ENCODE measurements at places on chromosomes 3 and 15.

DNA sequence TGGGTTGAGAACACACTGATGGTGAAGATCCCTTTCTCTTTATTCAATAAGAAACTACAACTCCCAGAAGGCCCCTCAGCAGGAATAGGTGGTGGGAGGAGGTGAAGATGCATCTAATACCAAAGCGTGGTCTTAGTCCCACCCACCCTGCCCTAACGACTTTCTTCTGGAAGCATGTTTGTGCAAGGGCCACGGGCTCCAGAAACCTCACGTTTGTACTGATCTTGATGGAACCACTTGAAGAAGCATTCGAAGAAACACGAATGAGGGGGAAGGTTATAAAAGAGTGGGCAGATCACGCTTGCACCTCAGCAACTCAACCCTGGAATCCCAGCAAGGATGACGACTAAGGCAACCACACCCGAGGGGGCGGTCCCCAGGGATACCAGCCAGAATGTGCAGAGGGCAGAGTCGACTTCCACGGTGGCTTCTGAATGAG, 10.6 kb upstream of the SLC25A36 start:
- no peak for DNase-seq

DNA sequence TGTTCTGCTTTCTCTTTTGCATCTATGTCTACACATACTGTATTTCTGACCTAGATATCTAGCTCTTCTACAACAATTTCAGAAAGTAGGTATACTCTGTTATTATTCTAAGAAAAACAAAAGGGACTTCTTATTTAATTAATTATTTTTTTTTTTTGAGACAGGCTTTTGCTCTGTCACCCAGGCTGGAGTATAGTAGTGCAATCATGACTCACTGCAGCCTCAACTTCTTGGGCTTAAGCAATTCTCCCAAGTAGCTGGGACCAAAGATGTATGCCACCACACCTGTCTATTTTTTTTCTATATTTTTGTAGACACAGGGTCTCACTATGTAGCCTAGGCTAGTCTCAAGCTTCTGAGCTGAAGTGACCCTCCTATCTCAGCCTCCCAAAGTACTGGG, 130.6 kb downstream of the MBNL1 start:
- no peak for DNase-seq

DNA sequence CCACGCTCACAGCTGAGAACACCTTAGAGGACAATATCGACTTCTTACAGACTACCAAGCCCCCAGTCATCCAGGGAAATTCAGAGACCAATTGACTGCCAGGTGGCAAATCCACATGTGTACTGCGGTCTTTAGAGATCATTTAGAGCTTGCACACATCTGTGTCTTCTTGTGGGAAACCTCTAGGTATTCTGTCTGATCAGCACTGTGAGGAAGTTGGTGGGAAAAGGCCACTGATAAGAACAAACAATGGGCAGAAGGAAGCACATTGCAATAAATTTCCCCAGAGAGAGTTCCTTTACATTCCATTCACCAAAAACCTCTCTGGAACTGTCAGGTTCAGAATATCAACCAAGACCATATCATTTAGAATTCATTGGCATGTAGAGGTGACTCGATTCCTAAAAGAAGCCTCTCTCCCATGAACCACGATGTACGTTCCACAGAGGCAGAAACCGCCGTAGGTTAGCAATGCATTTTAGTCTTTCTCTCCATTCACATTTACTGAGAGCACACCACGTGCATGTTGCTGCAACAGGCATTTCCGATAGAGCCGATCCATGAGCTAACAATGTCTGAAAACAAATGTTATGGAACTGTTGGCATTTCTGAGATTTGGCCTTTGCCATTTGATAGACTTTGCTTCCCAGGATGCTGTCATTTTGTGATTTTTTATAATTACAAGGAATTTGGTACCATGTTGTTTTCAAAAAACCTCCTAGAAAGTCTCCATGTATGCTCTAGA, 287.3 kb upstream of the TPRG1 start:
- no peak for DNase-seq

GRCh38 chr3:18989237-18989795, 159.0 kb upstream of the KCNH8 start:
- DNase-seq: no peak

DNA sequence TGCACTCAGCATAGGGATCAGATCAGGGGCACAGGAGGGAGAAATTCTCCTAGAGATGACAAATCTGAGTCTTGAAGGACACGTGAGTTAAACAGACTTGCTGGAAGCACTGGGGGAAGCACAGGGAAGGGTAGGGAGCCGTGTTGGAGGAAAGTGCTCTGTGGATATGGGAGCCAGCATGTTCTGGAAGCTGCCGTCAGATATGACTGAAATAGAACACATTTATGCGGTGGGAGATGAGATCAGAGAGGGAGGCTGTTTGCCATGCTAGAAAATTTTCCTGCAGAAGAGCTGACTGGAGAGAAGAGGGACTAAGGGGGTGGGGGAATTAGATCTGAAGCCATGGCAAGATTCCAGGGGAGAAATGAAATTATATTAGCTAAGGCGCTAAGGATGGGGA, 1.8 kb downstream of the TAMM41 start:
- no peak for DNase-seq

DNA sequence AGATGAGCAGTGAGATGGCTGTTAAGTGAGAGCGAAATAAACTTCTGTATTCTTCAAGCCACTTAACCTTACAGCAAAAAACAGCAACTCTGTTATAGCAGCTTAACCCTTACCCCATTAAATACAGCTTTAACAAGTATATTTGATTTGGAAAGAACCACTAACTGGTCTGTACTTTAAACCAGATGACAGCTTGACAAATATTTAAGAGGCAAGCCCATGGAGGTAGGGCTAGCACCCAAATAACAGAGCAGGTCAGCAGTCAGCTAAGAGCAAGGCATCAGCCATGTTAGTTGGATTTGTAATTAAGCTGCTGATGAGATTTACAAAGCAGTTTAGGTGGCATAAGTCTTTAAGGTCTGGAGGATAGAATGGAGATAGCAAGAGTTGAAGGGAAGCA, 3.5 kb downstream of the LZTFL1 start:
- DNase-seq: no peak

DNA sequence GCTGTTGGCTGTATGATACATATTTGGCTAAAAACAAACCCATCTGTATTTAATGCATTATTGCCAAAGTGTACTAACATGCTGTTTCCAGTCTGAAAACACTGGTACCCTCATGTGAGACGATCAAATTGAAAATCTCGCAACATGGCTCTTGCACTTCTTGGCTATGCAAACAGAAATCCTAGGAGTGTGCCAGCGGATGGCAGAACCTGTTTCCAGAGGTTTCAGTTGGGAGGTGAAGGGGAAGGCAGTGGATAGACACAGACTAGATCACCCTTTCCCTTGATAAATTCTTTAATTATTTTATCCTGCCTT, 350.3 kb downstream of the TUSC7 start:
- DNase-seq: no peak

- peak; percentile 20 for DNase-seq
Measured at GRCh38 chr15:67955252-67955651, 98.9 kb upstream of the PIAS1 start.

GRCh38 chr3:54121414-54122323, 683 bp upstream of the CACNA2D3 start:
- DNase-seq: no peak

GRCh38 chr15:33448961-33449606, 138.3 kb downstream of the RYR3 start:
- no peak for DNase-seq

DNA sequence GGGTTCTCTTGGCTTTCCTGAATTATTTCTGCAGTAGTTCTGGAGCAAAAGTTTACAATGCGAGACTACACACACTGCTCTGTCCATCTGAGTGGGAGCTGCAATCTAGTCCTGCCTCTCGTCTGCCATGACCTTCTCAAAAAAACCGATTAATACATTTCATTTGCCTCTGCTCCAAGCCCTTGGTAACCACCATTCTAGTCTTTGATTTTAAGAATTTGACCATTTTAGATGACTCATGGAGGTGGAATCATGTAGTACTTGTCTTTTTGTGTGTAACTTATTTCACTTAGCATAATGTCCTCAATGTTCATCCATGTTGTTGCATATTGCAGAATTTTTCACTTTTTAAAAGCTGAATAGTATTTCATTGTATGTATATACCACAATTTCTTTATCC, 356.9 kb downstream of the SV2B start:
- no peak for DNase-seq

- DNase-seq: no peak
Measured at GRCh38 chr3:101266566-101266965, 53.8 kb downstream of the IMPG2 start.

GRCh38 chr3:24829629-24830229, 335.1 kb upstream of the THRB start:
- DNase-seq: no peak

GRCh38 chr3:189460511-189460910, 170.7 kb upstream of the TP63 start:
- no peak for DNase-seq

- DNase-seq: no peak
Measured at GRCh38 chr15:37638116-37638515, 296.3 kb upstream of the TMCO5A start.

- no peak for DNase-seq
Measured at GRCh38 chr3:142857056-142857455, 31.8 kb downstream of the PCOLCE2 start.

DNA sequence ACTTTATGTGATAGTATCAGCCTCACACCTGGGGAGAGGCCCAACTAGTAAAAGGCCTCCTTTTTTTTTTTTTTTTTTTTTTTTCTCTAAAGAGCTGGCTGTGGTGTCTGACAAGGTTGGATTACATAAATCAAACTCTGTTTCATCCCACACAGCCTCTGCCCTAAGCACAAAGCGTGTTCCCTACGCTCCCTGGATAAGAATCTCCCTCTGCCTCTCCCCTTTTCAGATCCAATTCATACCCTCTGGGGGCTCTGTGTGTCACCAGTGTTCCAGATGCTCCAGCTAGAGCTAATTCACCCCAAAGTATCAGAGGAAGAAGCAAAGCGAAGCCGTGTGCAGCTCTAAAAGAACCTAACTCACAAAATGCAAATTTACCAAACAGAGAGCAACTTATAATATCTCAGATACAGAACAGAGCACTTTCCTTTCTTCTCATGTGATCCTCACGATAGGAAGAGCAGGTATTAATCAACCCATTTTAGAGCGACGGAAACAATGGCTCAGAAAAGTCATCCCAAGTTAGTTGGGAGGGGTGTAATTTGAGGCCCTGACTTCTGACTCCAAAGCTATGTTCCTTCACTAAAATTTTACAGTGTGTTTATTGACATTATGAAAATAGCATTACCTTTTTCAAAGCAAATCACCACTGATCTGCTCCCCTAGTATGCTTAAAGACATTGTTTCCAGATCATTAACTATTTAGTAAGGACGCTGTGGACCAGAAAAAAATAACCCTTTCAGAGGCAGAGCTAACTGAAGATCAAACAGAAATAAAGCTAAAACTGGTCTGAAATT, 12.4 kb downstream of the BMF start:
- no peak for DNase-seq

- DNase-seq: no peak
Measured at GRCh38 chr15:67068710-67069400, 3.5 kb downstream of the SMAD3 start.

DNA sequence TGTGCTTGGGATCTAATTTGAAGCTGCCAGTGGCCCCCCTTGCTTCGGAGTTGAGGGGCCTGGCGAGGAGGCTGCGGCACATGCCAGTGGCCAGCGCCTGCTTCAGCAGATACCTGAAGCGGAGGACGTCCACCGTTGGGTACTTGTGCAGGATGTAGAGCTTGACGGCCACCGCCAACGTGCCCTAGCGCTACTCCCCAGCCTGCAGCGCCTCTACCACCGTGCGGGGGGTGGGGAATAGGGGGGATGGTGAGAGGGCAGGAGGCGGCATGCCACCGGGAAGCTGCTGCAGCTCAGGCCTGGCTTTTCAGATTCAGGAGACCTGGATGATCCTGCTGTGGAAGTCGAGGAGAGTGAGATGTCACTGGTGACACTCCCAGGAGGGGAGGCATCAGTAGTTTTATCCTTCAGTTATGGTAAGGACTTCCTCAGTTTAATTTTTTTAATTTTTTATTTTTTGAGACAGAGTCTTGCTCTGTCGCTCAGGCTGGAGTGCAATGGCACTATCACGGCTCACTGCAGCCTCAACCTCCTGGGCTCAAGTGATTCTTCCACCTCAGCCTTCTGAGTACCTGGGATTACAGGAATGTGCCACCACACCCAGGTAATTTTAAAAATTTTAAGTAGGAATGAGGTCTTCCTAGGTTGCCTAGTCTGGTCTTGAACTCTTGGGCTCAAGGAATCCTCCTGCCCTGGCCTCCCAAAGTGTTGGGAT, 150.6 kb upstream of the FRMD4B start:
- DNase-seq: no peak

DNA sequence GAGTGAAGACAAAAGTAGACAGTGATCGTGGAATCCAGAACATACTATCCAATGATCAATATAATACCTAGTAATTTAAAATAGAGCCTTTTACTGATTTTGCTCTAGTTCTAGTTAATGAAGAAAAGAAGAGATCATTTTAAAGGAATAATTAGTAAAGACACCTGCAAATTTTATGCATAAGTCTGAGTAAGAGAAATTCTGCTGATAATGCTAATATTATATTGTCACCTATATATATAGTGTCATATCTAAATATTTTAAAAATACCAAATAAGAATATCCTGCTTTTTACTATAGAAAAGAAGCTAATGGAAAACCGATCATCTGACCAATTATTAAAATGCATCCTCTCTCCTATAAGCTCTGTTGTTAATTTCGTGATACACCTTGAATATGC, 152.1 kb downstream of the CNTN4 start:
- DNase-seq: no peak

- no peak for DNase-seq
Measured at GRCh38 chr15:61997786-61998185, 62.5 kb downstream of the VPS13C start.

GRCh38 chr15:45855907-45856579, 221.2 kb downstream of the SQOR start:
- no peak for DNase-seq

DNA sequence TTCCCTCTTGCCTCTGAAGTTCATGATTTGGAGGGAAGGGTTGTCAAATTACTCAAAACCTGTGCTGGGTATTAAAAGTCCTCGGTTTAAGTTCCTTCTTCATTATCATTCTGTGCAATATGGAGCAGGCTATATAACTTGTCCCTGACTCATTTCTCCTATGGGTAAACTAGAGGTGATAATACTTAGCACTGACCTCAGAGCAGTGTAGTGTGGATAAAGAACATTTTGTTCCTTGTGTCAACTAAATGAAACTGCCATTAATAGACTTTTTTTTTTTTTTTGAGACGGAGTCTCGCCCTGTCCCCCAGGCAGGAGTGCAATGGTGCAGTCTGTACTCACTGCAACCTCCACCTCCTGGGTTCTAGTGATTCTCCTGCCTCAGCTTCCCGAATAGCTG, 2.2 kb upstream of the BBX start:
- DNase-seq: no peak

DNA sequence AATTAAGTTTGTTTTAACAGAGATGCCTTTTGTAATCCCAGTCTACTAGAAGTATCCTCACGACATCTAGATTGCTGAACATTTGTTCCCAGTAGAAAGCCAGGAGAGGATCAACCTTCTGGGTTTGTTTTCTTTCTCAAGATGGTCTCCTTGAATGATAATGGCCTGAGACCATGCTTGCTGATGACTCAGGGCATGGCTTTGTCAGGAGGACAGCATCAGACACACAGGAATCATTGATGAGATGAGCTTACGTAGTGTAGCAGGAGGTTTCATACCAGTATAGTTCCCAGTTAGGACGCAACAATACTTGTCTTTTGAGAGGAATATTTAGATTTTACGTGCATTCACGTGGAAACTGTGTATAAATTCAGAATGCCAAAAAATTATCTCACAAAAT, 38.6 kb downstream of the ATP1B3 start:
- no peak for DNase-seq

All from Kasumi-1 (cell line).